ENCODE measurements at places on chromosomes 1 and 21.

GRCh38 chr1:199931666-199932377, 95.7 kb upstream of the NR5A2 start:
- DNase-seq: no peak

DNA sequence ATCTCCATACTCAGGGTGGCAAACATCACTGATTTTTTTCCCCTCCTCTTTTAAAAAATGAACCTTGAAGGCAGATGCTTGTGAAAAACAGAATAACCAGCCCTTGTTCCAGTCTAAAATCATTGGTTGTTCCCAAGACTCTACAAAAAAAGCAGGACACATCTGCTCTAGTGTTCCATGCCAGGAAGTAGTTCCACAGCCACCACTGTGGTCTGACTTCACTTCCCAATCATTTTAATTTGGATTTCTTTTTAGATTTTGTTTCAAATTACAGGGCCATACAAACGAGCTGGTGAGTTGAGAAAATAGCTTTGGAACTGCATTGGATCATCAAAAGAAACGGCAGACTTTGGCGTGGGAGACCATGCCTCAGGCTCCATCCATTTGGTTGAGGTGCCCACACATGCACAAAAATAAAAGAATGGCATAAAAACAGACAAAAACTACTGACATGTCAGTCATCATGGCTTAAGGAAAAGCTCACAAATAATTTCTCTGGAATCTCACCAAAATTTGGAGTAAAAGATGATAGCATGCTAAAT, 210.0 kb downstream of the GABPA start:
- no peak for DNase-seq

DNA sequence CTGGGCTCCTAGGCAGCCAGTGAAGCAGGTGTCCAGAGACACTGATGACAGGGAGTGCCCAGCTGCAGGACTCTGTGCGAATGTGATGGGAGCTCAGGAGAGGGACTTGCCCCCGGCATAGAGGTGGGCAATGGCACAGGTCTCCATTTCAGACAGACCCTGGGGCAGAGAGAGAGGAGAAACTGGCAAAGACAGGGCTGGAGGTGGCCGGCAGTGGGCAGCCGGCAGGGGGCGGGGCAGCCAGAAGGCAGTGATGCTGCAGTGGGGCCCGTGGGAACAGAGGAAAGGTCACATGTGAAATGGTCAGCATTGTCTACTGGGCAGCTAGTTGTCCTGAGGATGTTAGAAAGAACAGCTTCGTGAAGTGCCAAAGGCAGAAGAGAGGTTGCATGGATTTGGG, 112.6 kb downstream of the HUNK start:
- DNase-seq: no peak

DNA sequence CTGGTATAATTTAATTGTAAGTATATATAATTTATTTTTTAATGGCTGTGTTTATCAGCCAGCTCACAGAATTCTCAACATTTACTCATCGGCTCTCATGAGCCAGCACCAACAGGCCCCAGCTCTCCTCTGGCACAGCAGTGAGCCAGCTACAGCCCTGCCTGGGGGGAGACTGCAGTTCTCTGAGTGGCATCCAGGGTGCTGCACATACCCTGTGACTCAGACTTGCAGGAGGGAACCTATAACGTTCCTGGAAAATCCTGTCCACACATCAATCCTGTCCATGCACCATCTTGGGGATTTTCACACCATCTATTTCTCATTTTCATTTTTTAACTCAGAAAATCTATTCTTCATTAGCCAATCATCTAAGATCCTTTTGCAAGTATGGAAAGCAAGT, 36.5 kb downstream of the FHAD1 start:
- DNase-seq: no peak

DNA sequence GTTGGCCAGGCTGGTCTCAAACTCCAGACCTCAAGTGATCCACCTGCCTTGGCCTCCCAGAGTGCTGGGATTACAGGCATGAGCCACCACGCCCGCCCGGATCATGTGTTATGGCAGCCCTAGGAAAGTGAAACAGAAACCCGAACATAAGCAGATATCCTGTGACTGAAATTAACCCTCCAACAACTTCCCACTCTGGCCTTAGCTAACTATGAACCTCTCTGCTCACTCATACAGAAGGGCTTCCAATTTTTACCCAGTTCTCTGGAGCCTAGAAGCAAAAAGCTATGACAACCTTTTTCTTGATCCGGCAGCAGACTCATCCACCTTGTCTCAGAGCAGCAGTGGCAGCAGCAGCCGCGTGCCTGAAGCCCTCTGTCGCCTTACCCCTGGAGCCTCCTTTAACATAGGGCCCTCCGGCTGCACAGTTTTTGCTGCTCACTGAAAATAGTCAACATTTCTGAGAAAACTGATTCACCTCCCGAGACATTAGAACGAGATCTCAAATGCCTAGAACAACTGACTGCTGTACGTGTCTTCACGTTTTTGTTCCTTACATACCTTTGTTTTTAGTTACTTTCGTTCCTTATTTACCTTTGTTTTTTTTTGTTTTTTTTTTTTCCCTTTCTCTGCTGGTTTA, 9.3 kb downstream of the CBR1 start:
- DNase-seq: peak; percentile 26
